Left lung (tissue), 14 donors: ENCODE measurements at places on chromosomes 4 and X. TPM values are rescaled to one million over a fixed set of nuclear protein-coding genes. Genes with fewer than 3 reads are reported as not detected.

TMPRSS11D gene
- total RNA-seq = not detected

SOX3 gene
- total RNA-seq = not detected

SYTL5 gene
- 0.65 TPM for total RNA-seq

IL1RAPL2 gene
- not detected for total RNA-seq

MAMLD1 gene
- total RNA-seq = 3.6 TPM

RRH gene
- total RNA-seq = 0.23 TPM

C1GALT1C1 gene
- total RNA-seq = 26.2 TPM

ZDHHC15 gene
- 2.7 TPM for total RNA-seq

BGN gene
- 492 TPM for total RNA-seq

NXF2 gene
- not detected for total RNA-seq

POU4F2 gene
- total RNA-seq = not detected

NPY5R gene
- total RNA-seq = 0.29 TPM

CENPVL2 gene
- not detected for total RNA-seq

RS1 gene
- 3.8 TPM for total RNA-seq

DKK2 gene
- 20.2 TPM for total RNA-seq

USP26 gene
- total RNA-seq = not detected

KLB gene
- 0.34 TPM for total RNA-seq

CYSLTR1 gene
- 2.8 TPM for total RNA-seq

PRDM8 gene
- 1.9 TPM for total RNA-seq

PPP1R2C gene
- total RNA-seq = not detected

CXCL13 gene
- 3.5 TPM for total RNA-seq

HSD17B13 gene
- total RNA-seq = 1.6 TPM

TEX11 gene
- total RNA-seq = not detected

PDS5A gene
- total RNA-seq = 82.1 TPM

MTMR1 gene
- total RNA-seq = 21.1 TPM

CT55 gene
- not detected for total RNA-seq

COL25A1 gene
- 0.82 TPM for total RNA-seq

FATE1 gene
- total RNA-seq = not detected

MSANTD1 gene
- 1.1 TPM for total RNA-seq

PCSK1N gene
- total RNA-seq = 2.3 TPM

GRIPAP1 gene
- total RNA-seq = 36.1 TPM
